Smooth muscle cell of the brain vasculature (primary cell): ENCODE measurements at places on chromosomes 16 and 17.

- no peak for DNase-seq
These were observed 167.1 kb downstream of the HAPSTR1 start for GRCh38 chr16:9258423-9259051.

DNA sequence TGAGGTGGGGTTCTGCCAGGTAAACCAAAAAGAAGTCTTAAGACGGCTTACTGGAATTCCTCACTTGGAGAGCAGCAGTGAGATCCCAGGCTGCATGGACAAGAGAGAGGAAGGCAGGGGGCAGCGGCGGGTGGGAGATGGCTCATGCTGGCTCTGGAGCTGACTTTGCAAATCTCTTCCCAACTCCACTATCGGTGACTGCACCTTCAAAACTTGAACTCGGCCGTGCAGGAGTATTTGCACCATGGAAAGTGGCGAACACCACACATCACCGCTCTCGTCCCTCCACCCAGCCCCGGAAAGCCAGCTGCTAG, 16.7 kb downstream of the CA5A start:
- DNase-seq: no peak

- no peak for DNase-seq
These were observed 59.1 kb downstream of the OTOA start for GRCh38 chr16:21722771-21723455.

DNA sequence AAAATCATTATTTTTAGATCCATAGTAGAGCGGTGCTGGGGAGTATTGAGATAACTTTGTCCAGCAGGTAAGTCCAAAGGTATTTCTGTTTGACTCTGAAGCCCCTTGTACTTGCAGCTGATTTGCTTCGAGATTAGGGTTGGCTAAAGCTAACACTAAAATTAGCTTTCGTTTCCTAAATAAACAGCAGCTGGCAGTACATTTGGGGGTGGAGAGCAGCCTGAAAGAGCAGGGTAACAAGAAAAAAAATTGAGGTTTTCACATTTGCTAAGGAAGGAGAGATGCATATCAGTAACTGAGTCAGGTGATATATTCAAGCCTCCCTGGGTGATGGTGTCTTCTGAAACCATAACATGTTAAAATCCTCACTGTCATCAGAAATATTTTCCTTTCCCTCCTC, 37.4 kb upstream of the TMC5 start:
- DNase-seq: no peak

DNA sequence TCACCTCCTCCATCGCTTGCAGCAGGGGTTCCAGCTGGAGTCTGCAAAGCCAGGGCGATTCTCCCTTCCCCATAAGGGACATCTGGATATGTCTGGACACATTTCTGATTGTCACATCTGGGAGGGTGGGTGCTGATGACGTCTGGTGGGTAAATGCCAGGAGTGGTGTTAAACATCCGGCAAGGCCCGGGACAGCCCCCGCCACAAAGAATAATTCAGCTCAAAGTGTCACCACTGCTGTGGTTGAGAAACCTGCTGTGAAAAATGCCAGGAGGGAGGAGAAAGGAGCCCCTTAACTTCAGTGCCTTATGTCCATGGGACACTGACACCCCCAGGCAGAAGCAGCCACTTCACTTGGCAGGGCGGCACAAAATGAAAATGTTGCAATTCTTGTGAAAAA, 179.4 kb upstream of the SDK2 start:
- DNase-seq: no peak

- no peak for DNase-seq
These were observed 23.6 kb downstream of the RAB40B start for GRCh38 chr17:82674656-82675475.

- DNase-seq: no peak
These were observed 956 bp upstream of the IST1 start for GRCh38 chr16:71894229-71894920.

- no peak for DNase-seq
These were observed 109.8 kb upstream of the FAM20A start for GRCh38 chr17:68710976-68711375.

DNA sequence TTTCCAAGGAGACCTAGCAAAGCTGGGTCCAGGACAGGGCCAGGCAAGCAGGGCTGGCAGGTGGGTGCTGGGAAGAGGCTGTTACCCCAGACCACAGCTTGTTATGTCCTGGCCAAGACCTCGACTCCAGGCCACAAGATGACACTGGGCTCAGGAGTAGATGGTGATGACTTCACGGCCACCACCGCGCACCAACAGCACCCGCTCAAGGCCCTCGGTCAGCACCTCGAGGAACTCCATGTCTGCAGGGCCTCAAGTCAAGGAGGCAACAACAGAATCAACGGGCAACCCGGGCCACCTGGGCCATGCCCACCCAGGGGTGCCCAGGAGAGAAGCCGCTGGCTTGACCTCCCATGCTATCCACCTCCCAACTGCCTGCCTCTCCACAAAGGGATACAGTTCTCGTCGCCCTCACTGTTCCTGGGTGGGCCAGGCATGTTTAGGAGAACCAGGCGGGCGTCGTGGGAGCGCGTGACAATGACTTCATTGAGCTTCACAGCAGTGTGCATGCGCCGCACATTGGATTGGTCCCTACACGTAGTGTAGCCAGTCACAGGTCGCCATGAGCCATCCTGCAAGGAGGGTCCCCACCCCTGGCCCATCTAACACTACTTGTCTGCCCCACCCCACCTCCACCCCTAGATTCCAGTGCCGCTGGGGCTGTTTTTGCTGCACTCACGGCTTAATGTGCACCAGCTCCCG, 921 bp upstream of the LCAT start:
- DNase-seq: no peak

- peak; percentile 58 for DNase-seq
These were observed 198.9 kb downstream of the ZFHX3 start for GRCh38 chr16:72848759-72849664.

- DNase-seq: no peak
These were observed 7.1 kb downstream of the NKIRAS2 start for GRCh38 chr17:42026857-42027589.

DNA sequence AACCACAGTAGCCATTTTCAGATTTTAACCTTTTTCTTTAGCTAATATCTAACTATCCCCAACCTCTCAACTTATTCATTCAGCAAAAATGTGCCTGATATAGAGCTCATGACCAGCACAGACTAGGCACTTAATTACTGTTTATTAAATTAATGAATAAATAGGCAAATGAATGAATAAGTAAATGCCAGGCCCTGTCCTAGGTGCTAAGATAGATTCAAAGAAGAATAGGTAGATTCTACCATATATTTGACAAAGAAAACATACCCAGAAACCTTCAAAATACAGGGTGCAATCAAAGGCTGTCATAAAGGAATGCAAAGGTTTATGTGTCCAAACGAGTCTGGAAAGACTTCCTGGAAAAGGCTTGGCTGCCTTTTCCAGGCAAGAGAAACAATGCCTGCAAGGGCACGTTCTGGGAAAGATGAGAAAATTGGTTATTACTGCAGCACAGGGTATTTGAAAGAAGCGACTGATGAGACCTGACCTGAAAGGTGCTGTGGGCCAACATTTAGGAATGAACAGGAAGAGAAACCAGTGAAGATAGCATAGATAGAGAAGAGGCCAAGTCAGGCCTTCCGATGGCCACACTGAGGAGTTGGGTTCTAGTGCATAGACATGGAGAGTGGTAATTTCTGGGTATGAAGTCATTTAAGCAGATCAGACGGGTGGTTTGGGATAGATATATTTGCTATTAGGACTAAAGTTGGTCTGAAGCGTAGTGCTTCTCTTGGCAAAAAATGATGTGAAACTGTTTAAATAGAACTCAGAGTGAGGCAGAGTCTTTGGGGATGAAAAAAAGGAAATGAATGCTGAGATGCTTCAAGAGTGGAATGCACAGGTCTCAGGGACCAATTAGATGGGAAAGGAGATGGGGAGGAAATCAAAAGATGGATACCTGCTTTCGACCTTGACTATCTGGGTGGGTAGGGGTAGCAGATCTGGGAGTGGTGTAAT, 11.4 kb upstream of the CCL2 start:
- no peak for DNase-seq

DNA sequence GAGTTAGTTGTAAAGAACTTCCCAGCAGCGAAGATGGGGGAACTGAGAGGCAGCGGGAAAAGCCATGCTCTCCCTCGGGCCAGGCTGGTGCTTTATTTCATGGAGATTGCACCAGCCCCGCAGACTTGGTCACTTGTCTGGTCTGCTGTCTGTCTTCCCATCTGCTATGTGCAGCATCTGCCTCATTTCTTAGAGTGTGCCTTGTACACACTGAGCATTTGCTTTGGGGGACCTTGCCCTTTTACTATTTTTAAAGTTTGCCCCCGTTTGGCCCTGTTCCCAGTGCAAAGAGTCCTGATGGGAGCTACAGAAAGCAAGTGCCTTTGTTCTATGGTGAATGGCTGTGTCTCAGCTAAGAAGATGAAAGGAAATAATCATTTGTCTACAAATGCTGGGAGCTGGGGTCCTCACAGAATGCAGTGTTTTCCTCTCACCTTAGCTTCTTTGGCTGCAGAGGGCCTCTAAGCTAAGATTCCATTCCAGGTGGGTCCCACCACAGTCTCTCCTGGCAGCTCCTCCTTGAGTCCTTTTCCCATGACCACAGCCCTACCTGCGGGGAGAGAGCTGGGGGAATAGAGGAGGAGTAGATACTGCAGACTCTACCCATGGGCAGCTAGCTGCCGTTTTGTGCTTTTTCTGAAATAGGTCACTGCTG, 25.1 kb upstream of the CNOT1 start:
- DNase-seq: no peak

DNA sequence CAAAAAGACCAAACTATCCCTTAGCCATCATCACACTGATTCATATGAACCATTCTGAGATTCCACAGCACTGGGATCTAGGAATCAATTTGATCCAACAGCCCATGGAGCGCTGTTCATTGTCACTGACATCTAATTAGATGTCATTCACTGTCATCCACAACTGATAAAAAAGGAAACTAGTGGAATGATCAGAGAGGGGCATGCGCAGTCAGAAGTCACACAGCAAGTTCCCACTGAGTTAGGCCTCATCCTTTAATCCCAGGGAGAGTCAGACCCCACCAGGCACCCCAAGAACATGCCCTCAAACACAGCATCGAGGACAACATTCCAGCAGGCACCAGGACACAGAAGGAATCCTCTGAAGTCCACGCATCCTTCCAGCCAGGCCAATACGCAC, 88.5 kb downstream of the ZNF423 start:
- no peak for DNase-seq

- no peak for DNase-seq
These were observed 27.5 kb downstream of the TRPV3 start for GRCh38 chr17:3529817-3530741.

- DNase-seq: no peak
These were observed 5.5 kb downstream of the PRR29 start for GRCh38 chr17:64003526-64004121.

- DNase-seq: no peak
These were observed 12.9 kb downstream of the TTYH2 start for GRCh38 chr17:74226252-74226651.

GRCh38 chr17:57614742-57615141, 130.4 kb downstream of the CCDC182 start:
- no peak for DNase-seq

DNA sequence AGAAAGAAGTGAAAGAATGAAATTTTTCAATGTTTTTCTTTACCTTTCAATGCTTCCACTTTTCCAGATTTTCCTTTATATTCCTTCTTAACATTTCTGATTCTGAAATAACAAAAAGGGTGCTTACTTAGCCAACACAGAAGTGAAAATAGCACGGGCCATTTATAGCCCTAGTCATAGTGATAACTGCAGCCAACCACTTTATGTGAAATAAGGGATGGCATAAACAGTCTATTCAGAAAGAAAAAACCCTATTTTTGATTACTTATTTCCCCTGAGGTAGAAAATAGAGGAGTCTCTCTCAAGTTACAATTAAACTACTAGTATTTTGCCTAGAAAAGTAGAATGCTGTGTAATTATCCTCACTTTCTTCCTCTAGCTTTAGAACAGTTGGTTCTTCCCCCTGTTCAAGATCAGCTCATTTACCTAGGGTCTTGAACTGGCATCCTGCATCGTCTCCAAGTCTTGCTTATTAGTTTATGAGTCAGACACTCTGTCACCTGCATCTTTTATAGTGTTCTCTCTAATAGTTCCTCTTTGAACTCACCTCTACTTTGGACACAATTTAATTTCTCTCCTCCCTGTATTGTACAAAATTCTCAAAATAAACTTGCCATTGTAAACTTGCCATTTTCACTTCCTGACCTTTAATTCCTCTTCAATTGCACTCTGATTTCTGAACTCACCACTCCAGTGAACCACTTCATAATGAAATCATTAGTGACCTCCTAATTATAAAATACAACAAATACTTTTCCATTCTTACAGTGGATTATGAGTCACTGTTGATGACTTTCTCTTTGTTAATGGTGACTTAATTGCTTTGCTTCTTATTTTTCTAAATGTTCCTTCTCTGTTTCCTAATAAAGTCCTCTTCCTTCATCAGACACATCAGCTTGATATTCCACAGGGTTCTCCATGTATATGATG, 23.6 kb downstream of the ABCA6 start:
- DNase-seq: no peak

- no peak for DNase-seq
These were observed 295.3 kb downstream of the SOX9 start for GRCh38 chr17:72416054-72416675.

GRCh38 chr17:49911719-49912118, 57.3 kb upstream of the DLX4 start:
- DNase-seq: no peak

DNA sequence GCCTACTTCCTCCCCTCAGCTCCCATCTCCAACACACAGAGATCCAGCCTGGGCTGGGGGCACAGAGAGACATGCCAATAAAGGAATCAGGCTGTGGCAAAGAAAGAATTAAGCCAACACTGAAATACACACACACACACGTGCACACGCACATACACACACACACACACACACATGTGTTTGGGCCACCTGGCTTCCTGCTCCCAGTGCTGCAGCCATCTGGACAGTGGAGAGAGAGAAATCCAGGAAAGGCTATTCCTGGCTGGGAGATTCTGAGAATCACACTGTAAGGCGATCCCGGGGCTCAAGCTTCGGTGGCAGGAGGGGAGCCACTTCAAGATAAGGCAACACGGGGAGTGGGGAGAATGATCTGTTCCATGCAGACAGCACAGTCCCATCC, 72.4 kb downstream of the NOG start:
- DNase-seq: no peak
